ENCODE measurements at places on chromosomes 11 and 22. TPM values are rescaled to one million over a fixed set of nuclear protein-coding genes. Genes with fewer than 3 reads are reported as not detected.

Gene PTPRJ
- 3.2 TPM for polyA plus RNA-seq

Gene ACCS
- 17.9 TPM for polyA plus RNA-seq

Gene UBQLN3
- not detected for polyA plus RNA-seq

DNA sequence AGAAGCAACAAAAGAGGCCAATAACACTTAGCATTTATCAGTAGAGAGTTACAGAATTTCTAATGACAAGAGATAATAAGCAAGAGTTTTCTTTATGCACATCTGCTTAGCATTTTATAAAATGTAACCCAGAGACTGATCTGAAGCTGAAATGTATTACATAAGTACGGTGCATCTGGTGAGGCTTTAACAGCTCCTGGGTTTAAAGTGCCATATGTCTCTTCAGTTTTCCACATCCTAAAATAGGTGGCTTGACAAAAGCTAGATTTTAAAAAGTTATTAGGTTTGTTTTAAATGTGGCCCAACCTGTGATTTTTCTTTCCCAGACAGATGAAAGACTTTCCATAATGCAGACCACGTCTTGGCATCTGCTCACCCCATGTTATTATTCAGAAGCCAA lies 620.7 kb upstream of the ARHGAP42 start:
- DNase-seq, result peak; percentile 8

Gene NPAS4
- 0.21 TPM for polyA plus RNA-seq

DNA sequence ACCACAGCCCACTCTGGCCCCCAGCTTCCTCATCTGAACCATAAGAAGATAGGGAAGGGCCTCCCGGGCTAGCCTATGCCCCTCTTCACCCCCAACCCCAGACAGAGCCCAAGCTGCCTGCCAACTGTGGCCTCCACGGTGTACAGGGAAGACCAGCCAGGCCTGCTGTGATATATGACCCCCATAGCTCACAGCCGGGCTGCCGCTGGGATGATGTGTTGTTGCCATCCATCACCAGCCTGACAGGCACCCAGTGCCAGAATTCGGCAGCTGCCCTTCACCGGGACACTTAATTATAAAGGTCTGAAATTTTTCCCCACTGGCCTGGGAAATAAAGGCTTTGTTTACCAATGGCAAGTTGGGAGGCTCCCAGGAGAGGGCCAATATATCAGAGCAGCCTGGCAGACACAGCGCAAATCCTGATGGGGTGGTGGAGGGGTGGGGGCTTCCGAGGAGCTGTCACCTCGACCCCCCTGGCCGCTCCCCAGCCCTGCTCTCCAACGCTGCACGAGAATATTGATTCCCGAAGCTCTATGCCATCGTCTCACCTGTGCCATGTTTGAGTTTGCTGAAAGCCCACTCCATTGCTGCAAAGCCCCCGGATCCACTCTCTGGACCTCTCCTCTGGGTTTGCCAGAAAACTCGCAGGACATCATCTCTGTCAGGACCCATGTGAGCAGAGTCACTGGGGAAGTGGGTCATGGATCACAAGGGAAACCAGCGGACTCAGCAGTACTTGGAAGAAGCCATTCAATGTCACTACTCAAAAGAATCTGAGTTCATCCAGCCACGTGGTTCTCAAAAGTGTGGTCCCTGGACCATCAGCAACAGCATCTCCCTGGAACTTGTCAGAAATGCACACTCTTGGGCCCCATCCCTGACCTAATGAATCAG lies 296.9 kb downstream of the MN1 start:
- no peak for DNase-seq

GRCh38 chr11:109123816-109124787 lies 297.9 kb upstream of the C11orf87 start:
- peak; percentile 11 for DNase-seq

DNA sequence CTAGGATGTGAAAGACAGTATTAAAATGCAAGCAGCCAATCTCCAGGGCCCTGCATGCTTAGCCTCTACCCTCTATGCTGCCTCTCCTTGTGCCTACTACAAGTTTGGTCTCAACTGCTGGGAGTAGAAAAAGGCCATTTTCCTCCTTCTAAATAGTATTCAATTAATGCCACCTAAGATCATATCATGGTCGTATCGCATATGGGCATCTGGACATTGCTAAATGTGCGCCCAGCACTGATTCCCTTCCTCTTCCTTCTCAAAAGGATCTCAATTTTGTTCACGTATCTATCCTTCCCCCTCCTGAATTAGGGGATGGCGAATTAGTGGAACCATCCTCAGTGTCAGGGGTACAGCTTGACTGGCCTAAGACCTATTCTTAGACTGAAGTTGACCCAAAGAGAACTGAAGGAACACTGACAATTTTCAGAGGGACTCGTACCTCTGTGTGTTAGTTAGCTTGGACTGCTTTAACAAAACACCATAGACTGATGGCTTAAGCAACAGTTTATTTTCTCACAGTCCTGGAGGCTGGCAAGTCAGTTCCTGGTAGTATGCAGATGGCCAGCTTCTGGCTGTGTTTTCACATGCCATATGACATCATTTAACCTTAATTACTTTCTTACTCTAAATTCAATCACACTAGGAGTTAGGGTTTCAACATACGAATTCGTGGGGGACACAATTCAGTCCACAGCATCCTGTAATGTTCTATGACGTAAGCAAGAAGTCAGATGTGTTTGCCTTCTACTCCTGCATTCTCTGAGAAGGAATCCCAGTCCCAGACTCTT lies 8.5 kb upstream of the NUP50 start:
- DNase-seq, result no peak

DNA sequence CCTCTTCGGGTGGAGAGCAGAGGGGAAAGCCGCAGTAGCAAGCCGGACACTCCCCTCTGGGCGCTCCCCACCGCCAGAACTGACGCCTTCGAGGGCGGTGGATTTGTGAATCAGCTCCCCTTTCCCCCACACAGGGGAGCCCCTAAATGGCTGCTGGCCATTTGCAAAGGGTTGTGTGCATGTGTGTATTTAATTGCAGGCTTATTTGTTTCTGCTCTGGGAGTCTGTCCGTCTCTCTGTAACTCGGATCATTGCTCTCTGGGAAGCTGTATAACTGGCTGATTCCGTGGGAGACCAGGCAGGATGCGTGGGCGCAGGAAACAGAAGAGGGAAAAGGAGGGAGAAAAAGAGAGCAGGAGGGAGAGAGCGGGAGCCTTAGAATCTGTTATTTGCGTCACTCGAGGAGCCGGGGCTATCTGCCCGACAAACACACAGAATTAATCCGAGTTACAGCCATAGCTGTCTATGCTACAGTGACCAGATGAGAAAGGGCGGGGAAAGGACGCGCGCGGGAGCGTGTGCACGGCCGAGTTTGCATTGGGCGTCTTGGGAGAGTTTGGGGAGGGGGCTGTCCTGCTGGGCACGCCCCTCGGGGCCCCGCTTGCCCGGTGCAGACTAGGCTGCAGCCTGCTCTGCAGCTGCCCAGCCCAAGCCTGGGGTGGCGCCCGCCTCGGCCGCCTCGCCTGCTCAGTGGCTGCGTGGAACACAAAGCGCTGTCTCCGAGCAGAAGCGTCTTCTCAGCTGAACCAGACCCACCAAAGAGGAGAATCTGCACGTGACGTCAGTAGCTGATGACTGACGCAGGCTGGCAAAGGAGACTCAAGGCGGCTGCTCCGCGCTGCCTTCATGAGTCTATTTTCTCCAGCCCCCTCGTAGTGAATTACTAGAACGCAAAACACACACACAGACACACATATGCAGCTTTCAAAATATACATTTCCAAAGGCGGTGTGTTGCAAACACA lies 105.3 kb upstream of the HSD17B12 start:
- no peak for DNase-seq

Gene LARGE2
- polyA plus RNA-seq, result 0.44 TPM

GRCh38 chr22:46909237-46910030 lies 147.0 kb downstream of the TBC1D22A start:
- DNase-seq, result no peak

Gene PARVB
- polyA plus RNA-seq, result 52.7 TPM

Gene ISX
- not detected for polyA plus RNA-seq

DNA sequence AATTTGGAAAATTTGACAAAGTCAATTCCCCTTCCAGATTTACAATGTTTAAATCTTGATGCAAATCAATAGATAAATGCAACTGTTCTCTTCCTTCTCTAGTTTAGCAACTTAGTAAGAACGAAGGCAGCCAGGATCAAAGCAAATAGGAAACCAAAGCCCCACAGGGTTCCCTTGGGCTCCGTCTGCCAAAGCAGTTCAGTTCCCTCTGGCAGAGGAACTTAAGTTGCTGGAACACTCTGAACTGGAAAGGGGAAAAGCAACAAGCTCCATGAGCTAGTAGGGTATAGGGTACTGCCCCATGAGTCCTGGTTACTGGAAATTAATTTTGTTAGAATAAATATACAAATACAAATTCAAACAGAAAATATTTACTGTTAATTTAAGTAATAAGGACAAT lies 91.3 kb downstream of the RELT start:
- DNase-seq, result no peak

Gene MRPL21
- polyA plus RNA-seq, result 44.5 TPM

DNA sequence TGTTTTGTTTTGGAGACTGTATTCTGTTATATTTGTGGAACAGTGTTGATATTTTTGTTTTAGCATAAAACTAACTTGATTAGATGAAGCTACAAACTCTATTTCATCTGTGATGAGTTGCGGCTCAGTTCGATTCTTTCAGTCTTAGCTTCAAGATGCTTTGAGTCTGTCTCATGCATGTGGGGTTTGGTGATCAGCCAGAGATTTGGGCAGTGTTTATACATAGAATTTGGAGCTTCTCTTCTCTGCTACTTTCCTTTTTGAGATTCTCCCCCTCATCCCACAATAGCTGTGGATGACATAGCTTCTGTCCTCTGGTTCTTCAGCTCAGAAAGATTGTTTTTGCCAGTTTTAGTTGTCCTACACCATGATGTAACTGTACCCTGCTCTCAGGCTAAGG lies 90.4 kb downstream of the ARHGAP20 start:
- DNase-seq, result no peak

Gene SOX6
- 30.0 TPM for polyA plus RNA-seq

Gene SLC5A4
- 1.0 TPM for polyA plus RNA-seq

- DNase-seq, result no peak
These were observed 68.3 kb upstream of the TSPAN18 start for GRCh38 chr11:44658506-44658850.

Gene SMIM35
- 0.76 TPM for polyA plus RNA-seq

Gene CHEK1
- 8.8 TPM for polyA plus RNA-seq

GRCh38 chr22:44642096-44642644 lies 59.8 kb upstream of the PRR5 start:
- no peak for DNase-seq

Gene OR2D2
- not detected for polyA plus RNA-seq

GRCh38 chr11:75737314-75737713 lies 19.7 kb downstream of the MOGAT2 start:
- DNase-seq, result no peak

Gene OR5F1
- polyA plus RNA-seq, result not detected

- no peak for DNase-seq
These were observed 423.9 kb downstream of the SOX6 start for GRCh38 chr11:15932417-15932816.

- no peak for DNase-seq
These were observed 65.7 kb downstream of the ETS1 start for GRCh38 chr11:128521682-128522054.

Gene PTS
- polyA plus RNA-seq, result 19.2 TPM

Gene EIF4ENIF1
- 31.3 TPM for polyA plus RNA-seq

- DNase-seq, result peak; percentile 90
These were observed 22.9 kb upstream of the THY1 start for GRCh38 chr11:119445850-119446249.

- DNase-seq, result no peak
These were observed 699 bp upstream of the SDF2L1 start for GRCh38 chr22:21641417-21641788.

GRCh38 chr22:37334859-37335805 lies 52.8 kb downstream of the CYTH4 start:
- no peak for DNase-seq

- no peak for DNase-seq
These were observed 296.2 kb downstream of the CNTN5 start for GRCh38 chr11:99316776-99317520.

- DNase-seq, result no peak
These were observed 36.4 kb upstream of the DKK3 start for GRCh38 chr11:12044799-12045198.

Gene CRYBB1
- polyA plus RNA-seq, result 1.1 TPM

GRCh38 chr11:12130180-12130980 lies 20.0 kb downstream of the MICAL2 start:
- DNase-seq, result no peak

DNA sequence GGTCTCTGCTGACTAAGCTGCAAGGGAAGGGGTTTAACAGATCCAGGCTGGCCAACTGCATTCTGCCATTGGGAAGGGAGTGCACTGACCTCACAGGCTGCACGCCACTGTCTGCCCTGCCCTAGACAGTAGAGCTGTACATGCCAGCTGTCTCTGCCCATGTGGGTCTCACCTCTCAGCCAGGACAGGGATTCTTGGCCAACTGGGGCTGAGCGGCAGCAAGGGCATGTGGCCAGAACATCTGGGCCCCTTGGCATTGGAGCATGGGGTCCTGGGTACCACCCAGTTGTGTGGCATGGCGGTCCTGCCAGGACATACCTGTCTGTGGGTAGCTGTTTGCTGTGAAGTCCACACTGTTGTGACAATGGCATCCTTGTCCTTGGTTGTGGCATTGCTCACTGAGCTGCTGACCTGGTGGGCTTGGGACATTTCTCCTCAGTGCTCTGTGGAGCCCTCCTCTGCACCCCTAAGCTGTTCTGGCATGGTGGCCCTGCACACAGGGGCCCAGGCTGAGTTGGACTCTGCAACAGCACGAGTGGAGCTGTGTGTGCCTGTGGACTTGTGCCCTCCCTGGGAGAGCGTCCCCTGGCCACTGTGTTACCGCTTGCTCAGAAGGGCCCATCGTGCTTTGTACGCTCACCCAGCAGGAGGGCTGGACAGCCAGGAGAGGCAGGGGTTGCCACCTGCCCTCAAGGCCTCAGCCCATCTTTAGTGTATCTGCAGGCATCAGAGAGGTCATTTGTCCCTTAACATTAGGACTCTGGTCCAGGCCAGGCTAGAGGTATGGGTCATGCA lies 46.7 kb downstream of the MED15 start:
- DNase-seq, result no peak

Gene ATG13
- polyA plus RNA-seq, result 38.7 TPM

Gene MRGPRX4
- not detected for polyA plus RNA-seq

Gene OR52I2
- not detected for polyA plus RNA-seq

DNA sequence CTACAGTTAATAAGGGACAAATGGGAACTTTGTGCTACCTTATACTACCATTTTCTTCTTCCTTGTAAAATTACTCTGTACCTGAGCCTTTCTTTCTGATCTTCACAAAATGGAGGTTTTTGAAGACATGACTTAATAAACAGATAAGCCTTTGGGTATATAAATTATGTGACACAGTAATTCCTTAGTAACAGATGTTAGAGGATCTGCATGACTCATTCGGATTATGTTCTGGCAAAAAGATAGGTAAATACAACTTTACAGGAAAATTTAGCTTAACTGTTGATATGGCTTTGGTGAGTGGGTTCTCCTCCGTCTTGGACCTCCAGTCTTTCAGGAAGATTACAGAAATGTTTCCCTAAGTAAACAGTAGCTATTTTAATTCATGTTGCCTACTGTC lies 61.8 kb downstream of the BID start:
- DNase-seq, result no peak
